ENCODE measurements at places on chromosomes 6 and 20. TPM values are rescaled to one million over a fixed set of nuclear protein-coding genes. Genes with fewer than 3 reads are reported as not detected.

Gene TPBG
- polyA plus RNA-seq = 0.82 TPM

Gene RUNX2
- polyA plus RNA-seq = not detected

Gene CALHM5
- not detected for polyA plus RNA-seq

Gene BPIFB1
- 4.4 TPM for polyA plus RNA-seq

Gene NMBR
- polyA plus RNA-seq = not detected

Gene GABRR1
- polyA plus RNA-seq = not detected

Gene SCRT2
- not detected for polyA plus RNA-seq

Gene C20orf202
- 0.91 TPM for polyA plus RNA-seq

Gene ARFGEF3
- polyA plus RNA-seq = 2.9 TPM

Gene PTCHD4
- polyA plus RNA-seq = 21.9 TPM

Gene PSMB9
- 15.6 TPM for polyA plus RNA-seq

Gene PRSS35
- polyA plus RNA-seq = not detected

Gene DACT2
- 0.10 TPM for polyA plus RNA-seq

Gene MATN4
- polyA plus RNA-seq = 0.04 TPM

Gene MSH5
- 38.7 TPM for polyA plus RNA-seq

Gene OR2H1
- 0.15 TPM for polyA plus RNA-seq

Gene MYCT1
- polyA plus RNA-seq = not detected
